Camera-type eye (tissue), 1 donor: ENCODE measurements at places on chromosomes 1 and 21. TPM values are rescaled to one million over a fixed set of nuclear protein-coding genes. Genes with fewer than 3 reads are reported as not detected.

SDCCAG8 gene
- 86.6 TPM for total RNA-seq

LRRN2 gene
- total RNA-seq: 20.6 TPM

NTRK1 gene
- 3.4 TPM for total RNA-seq

DTL gene
- total RNA-seq: 7.7 TPM

CD244 gene
- total RNA-seq: 0.16 TPM

VWA5B1 gene
- total RNA-seq: 1.1 TPM

S100A12 gene
- total RNA-seq: 3.5 TPM

SPRR3 gene
- total RNA-seq: not detected

TMEM52 gene
- 1.9 TPM for total RNA-seq

ZDHHC18 gene
- 20.8 TPM for total RNA-seq

TNFSF4 gene
- total RNA-seq: 3.1 TPM

PPM1J gene
- 1.8 TPM for total RNA-seq

TUT4 gene
- 180 TPM for total RNA-seq

XCL2 gene
- total RNA-seq: 1.1 TPM

SLC25A34 gene
- total RNA-seq: 3.4 TPM

TCEANC2 gene
- 7.1 TPM for total RNA-seq

ASPM gene
- total RNA-seq: 20.5 TPM

LHX8 gene
- total RNA-seq: not detected

AMY2A gene
- total RNA-seq: 0.44 TPM

PRELP gene
- 12.8 TPM for total RNA-seq

SIM2 gene
- 0.38 TPM for total RNA-seq

OLIG2 gene
- 5.8 TPM for total RNA-seq

GUCA2A gene
- not detected for total RNA-seq

TAS1R1 gene
- not detected for total RNA-seq

FYB2 gene
- 11.4 TPM for total RNA-seq

OR2T2 gene
- not detected for total RNA-seq

COL11A1 gene
- total RNA-seq: 239 TPM

WNT3A gene
- total RNA-seq: 0.22 TPM

HUNK gene
- total RNA-seq: 10.7 TPM

TUFT1 gene
- 16.2 TPM for total RNA-seq

LRP8 gene
- 52.0 TPM for total RNA-seq

NHLH2 gene
- 18.4 TPM for total RNA-seq

ZNF683 gene
- not detected for total RNA-seq

RHD gene
- 0.49 TPM for total RNA-seq

MYCL gene
- total RNA-seq: 11.5 TPM

OR14K1 gene
- not detected for total RNA-seq

DVL1 gene
- total RNA-seq: 57.0 TPM

E2F2 gene
- 4.2 TPM for total RNA-seq

SERTAD4 gene
- total RNA-seq: 9.3 TPM

PGLYRP4 gene
- total RNA-seq: 0.27 TPM

LDLRAD1 gene
- not detected for total RNA-seq

LCE1B gene
- total RNA-seq: not detected

ZBTB37 gene
- 42.5 TPM for total RNA-seq

MANEAL gene
- total RNA-seq: 15.3 TPM

RSPH1 gene
- 1.2 TPM for total RNA-seq

UBXN10 gene
- total RNA-seq: 3.4 TPM

TFAP2E gene
- 5.5 TPM for total RNA-seq

ALG14 gene
- 4.1 TPM for total RNA-seq

CHAF1B gene
- total RNA-seq: 2.9 TPM

BTBD19 gene
- total RNA-seq: 5.7 TPM

IQCC gene
- total RNA-seq: 5.9 TPM

HSD11B1 gene
- total RNA-seq: 0.77 TPM

IGFN1 gene
- total RNA-seq: 1.2 TPM

KRTAP10-12 gene
- not detected for total RNA-seq

FAM3B gene
- 0.38 TPM for total RNA-seq

LINGO4 gene
- total RNA-seq: not detected
